ENCODE measurements at places on chromosomes 2 and 18.

DNA sequence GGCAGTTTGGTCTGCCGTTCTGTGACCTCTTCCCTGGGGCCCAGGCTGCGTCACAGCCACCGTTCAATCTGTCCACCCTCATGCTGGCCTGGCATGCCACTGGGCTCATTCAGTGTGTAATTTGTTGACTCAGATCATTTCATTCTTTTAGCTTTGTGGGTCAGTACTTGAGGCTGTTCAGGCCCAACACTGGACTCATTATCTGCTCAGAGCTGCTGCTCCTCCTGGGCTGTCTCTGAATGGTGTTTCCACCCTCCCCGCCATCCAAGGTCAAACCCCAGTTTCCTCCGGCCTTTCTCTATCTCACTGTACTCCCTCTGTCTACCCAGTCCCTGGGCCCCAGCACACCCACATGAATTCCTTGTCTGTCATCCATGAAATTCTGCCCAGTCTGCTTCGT is 152.4 kb upstream of the NCK2 start:
- DNase-seq: no peak

DNA sequence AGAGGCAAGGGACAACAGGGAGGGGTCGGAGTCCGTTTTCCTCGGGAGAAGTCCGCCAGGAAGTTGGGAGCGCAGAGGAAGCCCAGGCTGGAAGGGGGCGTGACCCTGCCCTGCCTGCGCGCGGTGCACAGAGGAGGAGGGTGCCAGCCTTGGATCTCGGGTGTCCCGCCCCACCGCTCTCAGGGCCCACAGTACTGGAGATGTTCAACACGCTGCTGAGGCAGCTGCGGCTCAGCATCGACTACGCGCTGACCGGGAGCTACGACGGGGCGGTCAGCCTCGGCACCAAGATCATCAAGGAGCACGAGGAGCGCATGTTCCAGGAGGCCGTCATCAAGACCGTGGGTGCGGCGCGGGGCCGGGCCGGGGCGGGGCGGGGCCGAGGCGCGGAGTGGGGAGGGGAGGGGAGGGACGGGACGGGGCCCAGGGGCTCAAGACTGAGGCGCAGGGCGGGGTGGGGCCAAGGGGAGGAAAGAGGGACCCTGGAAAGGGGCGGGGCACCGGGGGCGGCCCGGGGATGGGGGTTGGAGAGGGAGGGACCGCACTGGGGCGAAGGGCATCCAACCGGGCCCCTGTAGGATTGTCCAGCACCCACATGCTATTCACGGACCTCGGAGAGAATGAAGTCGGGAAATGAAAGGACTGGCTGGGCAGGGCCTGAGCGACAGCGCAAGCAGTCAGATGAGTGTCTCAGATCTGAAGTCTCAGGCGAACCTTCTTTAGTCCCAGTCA is 36.6 kb downstream of the POMC start:
- DNase-seq: no peak

DNA sequence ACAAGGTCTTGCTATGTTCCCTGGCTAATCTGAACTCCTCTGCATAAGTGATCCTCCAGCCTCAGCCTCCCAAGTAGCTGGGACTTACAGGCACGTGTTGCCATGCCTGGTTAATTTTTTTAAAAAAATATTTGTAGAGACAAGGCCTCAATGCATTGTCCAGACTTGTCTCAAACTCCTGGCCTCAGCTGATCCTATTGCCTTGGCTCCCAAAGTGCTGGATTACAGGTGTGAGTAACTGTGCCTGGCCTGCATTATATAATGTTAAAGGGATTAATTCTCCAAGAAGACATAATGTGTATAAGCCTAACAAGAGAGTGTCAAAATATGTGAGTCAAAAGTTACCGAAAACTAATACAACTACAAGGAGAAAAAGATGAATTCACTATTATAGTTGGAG is 32.2 kb downstream of the BUB1 start:
- no peak for DNase-seq

DNA sequence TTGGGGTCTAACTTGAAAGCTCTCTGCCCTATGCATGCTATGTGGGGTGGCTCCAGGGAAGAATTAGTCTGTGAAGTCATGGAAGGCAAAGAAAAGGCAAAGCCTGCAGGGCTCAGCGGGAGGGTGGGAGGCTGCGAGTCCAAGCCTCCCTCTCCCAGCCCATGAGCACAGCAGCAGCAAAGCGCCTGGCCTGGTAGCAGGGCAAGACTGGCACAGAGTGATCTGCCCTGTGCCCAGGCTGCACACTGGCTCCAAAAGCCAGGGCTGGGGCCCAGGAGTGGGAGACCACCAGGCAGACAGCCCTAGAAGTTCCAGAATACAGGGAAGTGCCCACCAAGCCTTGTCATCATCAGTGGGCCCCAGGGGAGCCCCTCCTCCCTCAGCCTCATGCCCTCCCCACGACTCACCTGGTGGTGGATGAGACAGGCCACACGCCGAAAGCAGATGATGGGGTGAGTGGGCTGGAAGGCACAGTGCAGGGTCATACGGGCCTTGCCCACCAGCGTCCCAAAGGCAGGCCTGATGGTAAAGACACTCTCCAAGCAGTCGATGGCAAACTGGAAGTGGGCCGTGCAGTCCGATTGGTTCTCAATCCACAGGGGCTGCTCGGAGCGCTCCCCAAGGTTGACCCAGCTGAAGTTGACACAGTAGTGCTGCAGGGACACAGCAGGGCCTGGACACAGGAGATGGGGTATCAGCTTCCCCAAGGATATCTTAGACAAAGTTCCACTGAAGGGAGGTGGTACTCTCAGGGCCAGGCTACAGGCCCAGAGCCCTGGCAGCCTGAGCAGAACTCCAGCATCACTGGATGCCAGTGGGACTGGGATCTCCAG is 12.1 kb downstream of the CFAP65 start:
- DNase-seq: no peak

DNA sequence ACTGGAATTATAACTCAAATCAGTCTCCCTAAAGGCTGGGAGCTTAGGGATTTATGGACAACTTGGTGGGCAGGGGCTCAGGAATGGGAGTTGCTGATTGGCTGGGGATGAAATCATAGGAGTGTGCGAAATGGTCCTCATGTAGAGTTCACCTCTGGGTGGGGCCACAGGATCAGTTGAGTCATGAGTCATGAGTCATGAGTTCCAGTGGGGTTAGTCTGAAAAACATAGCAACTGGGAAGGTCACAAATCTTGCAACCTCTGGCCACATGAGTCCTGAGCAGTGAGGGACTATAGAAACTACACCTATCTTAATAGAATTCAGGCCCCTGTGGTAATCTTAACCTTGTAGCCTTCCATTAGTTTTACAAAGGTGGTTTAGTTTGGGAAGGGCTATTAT is 383.3 kb downstream of the RBM43 start:
- no peak for DNase-seq

GRCh38 chr18:13465124-13465446 is 246.5 kb downstream of the LDLRAD4 start:
- no peak for DNase-seq

DNA sequence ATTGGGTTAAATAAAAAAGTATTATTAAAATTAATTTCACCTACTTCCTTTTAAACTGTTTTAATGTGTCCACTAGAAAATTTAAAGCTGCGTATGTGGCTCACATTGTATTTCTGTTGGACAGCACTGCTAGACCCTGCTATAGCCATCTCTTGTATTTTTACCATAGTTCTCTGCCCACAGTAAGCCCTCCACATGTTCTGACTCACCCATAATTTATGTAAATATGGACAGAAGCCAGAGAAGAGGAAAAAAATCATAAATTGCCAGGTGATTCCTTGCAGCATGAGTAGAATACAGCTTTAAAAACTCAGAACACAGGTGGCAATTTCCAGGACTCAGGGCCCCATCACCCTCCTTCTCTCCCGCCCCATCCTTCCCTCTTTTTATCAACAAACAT is 142.4 kb upstream of the MEX3C start:
- no peak for DNase-seq

DNA sequence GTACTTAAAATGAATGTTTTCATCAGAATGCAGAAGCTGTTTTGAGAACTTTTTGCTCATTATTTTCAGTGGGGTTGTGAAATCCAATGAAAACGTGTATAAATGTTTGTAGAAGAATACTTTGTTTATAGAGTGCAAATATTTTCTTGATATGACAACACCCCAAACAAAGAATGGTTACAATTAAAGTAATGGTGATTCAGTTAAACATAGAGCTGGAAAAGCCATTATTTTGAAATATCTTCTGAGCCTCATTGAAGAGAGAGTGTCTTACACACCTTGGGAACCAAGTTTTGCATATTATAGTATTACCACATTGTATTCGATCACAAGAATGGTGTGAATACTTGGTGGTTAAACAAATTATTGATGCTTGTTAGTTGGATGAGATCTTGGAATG is 48.7 kb downstream of the SPTBN1 start:
- DNase-seq: no peak

DNA sequence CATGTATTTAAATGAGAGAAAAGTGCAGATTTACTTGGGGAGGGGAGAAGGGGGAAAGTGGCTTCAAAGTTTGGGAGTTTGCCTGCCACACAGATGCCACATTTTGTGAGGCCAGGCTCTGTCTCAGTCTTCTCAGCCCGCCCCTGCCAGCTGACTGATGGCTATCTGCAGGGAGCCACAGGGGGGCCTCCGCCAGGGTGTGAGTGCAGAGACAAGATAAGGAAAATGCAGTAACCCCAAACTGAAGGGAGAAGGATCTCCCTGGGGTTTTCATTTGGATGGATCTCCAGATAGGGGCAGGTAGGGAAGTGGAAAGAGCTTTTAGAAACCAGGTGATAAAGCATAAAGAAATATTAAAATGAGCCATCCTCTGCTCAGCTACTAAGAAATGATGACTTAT is 128.8 kb downstream of the ZNF521 start:
- DNase-seq: no peak

DNA sequence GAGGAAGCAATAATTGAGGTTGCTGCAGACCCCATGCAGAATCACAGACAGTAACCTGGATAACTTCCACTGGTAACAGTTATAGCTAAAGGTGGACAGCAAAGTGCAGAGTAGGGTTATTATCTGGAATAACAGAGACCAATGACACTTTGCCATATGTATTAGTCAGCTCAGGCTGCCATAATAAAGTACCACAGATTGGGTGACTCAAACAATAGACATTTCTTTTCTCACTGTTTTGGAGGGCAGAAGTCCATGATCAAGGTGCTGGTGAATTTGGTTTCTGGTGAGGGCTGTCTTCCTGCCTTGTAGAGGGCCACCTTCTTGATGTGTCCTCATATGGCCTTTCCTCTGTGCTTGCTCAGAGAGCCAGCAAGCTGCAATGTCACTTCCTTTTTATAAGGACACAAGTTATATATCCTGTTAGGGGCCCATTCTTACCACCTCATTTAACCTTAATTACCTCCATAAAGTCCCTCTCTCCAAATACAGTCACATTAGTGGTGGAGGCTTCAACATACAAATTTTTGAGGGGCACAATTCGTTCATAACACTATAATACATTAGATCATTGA is 191.0 kb upstream of the LRP1B start:
- DNase-seq: no peak

- no peak for DNase-seq
Observed at GRCh38 chr2:180478883-180479282, 471.8 kb upstream of the CWC22 start.

DNA sequence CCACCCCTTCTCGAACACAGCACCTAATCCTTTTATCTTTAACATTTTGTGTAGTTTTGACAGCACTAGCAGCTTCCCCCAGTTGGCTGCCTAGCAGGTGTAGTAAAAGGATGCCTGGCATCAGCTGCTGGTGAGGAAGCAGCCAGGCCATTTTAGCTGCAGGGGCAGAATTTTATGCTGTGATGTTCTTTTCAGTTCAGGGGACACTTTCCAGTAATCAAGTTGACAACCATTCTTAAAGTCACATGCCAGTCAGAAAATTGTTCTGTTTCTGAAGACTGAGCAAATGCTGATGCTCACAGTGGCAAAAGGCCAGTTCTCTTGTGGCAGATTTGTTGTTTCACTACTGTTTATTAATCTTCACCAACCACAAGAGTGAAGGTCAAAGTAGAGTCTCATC is 570.8 kb downstream of the CCDC85A start:
- no peak for DNase-seq

DNA sequence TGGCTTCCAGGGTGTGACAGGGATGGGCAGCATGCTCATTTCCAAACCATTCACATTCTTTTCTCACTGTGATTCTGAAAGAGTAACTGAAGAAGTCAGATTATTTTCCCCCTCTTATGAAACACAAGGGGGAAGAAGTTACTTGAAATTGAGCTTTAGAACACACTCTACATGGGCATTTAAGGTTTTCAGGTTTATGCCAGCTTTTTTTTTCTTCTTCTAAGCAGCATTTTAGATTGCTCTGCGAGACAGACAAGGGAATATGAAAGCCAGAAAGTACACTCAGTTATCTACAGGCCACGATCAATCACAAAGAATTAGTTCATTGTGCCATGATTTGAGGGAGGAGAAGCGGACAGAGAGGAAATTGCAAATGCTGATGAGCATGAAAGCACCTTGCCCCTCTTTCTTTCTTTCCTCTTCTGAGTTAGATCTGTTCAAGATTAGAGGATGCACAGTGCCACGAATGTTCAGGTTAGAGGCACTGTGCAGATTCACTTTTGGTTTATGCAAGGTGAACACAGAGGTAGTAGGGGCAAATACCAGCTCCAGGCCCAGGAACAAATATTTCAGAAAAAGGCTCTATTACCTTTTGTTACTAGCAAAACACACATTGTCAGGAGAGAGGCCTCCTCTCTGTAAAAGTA is 49.2 kb downstream of the CXCR4 start:
- DNase-seq: no peak

DNA sequence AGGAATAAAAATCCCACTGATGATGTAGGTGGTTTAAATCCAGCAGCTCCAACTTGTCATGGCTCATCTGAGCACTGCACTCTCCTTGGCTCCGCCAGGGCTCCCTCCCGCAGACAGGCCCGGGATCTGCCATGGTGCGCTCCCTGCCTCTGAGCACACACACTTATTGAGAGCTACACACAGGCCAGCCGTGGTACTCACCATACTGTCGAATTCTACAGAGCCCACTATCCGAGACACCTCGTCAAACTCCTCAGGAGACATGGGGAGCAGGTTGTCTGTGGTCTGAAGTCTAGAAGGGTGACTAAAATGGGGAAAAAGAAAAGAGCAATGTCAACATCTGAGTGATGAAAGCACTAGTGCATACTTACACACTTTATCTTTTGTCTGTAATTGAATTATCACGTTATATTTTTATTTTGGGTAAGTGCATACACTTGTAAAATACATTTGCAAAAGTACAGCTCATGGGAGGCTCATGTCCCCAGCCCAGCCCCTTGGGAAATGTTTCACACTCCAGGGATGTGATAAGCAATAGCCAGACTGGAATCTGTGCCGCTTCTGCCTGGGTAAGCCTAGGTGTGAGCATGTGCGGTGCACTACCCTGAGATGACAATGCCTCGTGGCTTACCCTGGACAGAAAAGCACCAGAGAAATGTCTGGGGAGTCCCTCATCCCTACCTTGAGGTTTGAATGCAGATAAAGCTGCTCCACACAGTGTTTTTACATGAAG is 39.2 kb downstream of the STAT1 start:
- DNase-seq: no peak

GRCh38 chr2:123035541-123035940 is 989.5 kb upstream of the CNTNAP5 start:
- DNase-seq: no peak

GRCh38 chr2:191415101-191415500 is 169.9 kb downstream of the MYO1B start:
- no peak for DNase-seq

- no peak for DNase-seq
Observed at GRCh38 chr18:79574938-79575525, 104.6 kb upstream of the CTDP1 start.
